ENCODE measurements at places on chromosomes 3 and 15.

GRCh38 chr15:65362491-65362890 lies 15.3 kb downstream of the IGDCC3 start:
- no peak for DNase-seq

- no peak for DNase-seq
These were observed 133.9 kb upstream of the PFN2 start for GRCh38 chr3:150104564-150104963.

DNA sequence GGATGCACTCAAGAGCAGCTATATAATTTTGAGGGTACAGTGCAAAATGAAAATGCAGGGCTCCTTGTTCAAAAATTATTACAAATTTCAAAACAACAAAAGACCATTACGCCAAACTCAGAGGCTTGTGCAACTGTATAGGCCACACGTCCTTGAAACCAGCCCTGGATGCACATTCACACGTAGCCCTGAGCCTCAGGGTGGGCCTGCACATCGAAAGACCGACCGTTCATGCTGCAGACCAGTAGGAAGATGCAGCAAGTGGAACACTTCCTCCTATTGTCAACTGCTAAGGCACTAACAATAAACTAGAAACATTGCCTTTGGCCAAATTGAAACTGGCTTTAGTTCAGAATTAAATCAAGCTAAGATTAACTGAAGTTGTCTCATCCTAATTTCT lies 174.7 kb downstream of the SHOX2 start:
- no peak for DNase-seq

DNA sequence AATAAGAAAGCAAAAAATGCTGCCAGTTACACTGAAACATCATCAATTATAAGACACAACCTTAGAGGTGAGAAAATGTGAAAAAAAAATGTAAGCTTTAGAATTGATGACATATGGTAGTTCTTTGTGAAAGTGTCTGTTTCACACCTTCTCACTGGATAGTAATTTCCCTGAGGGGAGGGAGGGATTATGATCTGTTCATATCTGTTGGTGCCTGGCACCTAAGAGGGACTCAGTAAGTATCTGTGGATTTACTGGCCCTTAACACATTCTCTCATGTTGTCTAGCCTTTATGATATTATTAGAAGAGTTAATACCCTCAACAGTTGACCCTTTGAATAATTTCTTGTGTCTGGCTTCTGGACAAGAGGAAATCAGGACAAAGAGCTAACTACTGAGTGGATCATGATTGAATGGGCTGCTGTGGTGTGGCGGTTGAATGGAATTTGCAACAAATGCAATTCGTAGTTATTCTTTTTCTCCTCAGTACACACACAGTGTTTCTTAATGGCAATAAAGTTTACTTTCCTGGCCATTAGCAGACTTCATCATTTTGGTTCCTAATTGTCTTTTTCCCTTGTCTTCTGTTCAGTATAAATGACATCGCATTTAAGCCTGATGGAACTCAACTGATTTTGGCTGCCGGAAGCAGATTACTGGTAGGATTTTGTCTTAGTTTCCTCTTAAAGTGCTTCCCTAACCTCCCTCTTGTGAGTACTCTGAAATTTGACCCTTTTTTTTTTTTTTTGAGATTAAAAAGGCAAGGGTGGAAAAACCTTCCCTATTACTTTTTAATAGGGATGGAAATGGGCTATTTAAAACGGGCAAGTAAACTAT lies 9.5 kb downstream of the IFT122 start:
- no peak for DNase-seq
